Cortex of kidney (tissue), 1 donor: ENCODE measurements at places on chromosomes 12 and 14.

GRCh38 chr14:69670093-69670492, 58.7 kb downstream of the SUSD6 start:
- no peak for DNase-seq

DNA sequence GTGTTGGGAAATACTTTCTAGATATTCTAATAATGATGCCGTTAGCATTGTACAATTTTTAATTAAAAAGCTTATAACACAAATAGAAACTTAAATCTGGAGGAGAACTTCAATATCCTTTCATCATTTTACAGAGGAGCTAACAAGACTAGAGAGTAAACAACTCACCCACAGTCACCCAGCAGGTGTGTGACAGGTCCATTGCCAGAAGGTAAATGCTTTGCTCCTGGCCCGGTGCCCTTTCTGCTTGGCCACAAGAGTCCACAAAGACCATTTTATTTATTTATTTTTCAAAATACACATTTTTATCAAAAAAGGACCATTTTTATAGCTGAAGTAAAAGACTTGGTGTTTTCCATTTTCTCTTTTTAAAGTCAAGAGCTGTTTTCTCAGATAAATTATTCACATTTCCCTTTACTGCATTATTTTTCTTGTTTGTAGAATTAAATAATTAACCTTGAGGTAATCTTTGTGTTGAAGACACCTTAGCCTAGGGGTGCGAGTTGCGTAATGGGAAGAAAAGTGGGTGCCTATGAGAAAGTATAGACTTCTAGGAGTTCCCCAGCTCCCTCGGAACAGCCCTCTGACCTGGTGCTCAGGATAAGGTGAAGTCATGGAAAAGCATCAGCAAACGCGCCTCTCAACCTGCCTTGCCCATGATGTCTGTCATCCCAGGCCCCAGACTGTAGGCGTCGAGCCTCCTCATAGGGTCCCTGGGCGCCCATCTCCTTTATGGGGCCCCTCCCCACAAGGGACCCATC, 26.3 kb upstream of the AMIGO2 start:
- DNase-seq = no peak

DNA sequence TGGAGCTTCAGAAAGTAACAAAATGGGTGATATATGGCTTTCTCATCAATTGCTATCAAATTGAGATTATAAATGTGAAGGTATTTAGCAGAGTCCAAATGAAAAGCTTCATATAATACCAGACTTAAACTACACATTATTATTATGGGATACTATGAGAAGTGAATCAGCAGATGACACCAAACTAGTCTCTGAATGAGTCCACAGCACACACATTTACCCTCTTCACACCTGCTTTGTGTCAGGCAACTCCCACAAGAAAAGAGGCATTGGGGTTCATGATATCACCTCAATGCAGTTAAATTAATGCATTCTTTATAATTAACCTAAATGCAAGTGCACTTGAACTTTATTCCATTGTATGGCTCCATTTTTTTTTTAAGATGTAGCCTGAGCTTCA, 330.5 kb downstream of the BCL11B start:
- no peak for DNase-seq

DNA sequence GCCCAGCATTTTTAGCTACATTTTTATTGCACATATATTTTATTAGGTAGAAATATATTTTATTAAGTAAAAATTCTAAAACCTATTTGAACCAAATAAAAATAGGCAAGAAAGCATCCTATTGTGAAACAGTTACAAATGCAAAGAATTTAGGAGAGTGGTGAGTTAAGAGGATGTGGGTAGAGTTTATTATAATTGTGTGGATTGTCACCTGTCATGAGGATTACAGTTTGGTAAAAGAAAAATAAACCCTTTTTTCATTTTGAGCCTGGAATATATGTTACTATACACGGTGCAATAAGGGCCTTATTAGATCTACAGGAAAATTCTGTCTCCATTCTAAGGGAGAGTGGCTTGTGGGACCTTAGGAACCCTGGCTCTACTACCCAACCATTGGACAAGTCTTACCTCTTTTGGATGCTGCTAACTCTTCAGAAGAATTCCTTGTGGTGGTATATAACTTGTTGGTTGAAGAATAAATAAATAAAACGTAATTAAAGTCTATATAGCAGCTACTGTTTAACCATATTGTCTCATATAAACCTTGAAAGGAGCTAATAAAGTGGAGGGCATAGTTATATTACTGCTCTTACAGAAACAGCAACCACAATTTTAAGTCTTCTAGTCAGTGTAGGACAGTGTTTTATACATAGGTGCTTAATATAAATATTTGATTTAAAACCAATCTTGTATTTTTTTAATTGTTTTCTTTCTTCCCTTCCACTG, 67.8 kb downstream of the FGD4 start:
- DNase-seq = no peak

- no peak for DNase-seq
These were observed 63.6 kb upstream of the BCL2L14 start for GRCh38 chr12:12007001-12007712.

DNA sequence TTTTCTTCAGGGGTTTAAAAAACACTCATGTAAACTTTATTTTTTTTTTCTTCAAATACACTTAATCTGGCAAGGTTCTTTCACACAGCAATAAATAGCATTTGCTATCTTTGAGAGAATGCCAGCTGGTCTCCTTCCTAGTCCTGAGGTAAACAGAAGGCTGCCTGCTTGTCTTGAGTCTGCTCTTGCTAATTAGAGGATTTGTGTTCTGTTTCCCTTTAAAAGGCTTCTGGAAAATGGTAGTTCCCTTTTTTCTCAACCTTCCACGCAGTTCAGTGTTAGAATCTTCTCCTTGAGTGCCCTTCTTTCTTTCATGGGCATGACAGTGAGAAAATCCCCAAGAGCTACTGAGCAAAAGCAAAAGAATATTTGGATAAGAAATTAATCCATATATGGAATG, 92.3 kb upstream of the DCN start:
- DNase-seq = no peak

GRCh38 chr14:30223385-30223785, 295.7 kb upstream of the PRKD1 start:
- DNase-seq = no peak

DNA sequence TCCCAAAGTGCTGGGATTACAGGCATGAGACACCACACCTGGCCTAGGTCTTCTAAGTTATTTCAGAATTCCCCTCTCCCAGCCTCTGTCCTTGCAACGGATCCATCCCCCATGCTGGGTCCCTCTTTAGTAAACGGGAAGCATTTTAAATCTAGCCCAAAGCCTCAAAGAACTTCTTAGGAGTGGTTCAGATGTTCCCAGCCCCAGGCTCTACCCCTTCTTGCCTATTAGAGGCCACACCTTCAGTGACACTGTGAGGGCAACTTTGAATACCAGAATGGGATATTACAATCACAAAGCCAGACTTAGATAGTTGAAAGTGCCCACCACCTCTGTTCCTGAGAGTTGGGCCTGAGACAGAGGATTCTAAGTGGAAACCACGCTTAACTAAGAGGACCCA, 18.1 kb upstream of the SPPL3 start:
- no peak for DNase-seq

- DNase-seq = no peak
These were observed 55.1 kb downstream of the IFT81 start for GRCh38 chr12:110179291-110179690.

DNA sequence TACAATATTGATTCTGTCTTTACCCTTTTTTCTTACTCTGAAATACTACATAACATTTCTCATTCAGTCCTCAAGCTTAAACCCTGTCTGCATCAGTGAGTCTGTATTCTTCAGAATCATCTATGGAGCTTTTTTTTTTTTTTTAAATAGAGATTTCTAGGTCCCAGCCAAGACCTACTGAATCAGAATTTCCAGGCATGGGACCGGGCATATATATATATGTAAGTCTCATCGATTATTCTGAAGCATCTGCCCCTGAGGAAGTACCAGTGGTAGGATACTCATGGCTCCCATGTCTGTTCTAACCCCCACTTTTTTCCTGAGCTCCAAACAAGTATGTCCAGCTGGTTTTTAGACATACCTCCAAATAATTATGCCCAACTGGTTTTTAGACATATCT, 6.1 kb downstream of the DDX47 start:
- DNase-seq = no peak

GRCh38 chr14:94421316-94421715, 31.3 kb downstream of the SERPINA11 start:
- DNase-seq = no peak

GRCh38 chr14:101854366-101854765, 92.9 kb downstream of the PPP2R5C start:
- no peak for DNase-seq

DNA sequence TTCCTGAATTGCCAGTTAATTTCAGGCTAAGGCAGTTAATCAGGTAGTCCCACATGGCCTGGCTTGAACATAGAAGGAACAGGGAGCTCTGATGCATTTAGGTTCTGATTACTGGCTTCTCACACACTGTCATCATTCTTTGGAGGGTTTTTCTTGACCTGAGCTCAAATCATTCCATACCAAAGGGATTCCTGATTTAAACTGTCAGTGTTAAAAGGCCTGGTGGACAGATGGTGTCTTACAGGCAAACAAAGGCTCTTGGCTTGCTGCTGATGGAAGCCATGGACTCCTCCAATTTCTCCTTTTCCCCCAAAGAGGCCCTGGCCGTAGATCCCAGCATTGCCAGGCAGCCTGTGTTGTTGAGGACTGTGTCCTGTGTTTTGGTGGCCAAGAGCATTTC, 30.2 kb downstream of the CACNA1C start:
- no peak for DNase-seq

DNA sequence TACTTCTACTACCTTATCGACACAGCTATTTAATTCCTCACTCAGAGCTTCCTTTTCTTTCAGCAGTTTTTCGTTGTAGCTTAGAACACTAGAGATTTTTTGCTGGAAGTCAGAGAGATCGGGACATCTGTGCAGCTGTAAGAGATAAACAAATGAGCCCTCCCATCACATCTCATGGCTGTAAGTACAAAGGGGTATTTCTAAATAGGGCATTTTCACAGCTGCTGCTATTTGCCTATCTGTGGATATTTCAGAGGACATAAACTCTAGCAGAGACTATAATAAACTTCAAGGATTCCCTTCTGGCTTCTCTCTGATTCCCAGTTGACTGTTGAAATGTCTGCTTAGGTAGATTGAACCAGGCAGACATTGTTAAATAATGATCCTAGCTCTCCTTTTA, 76.1 kb upstream of the SAV1 start:
- DNase-seq = no peak

GRCh38 chr12:4807813-4808212, 87.6 kb downstream of the GALNT8 start:
- no peak for DNase-seq

- no peak for DNase-seq
These were observed 51.1 kb downstream of the EMP1 start for GRCh38 chr12:13247596-13247995.
